ENCODE measurements at places on chromosomes 1 and 21.
A peak's percentile ranks its signal among the peaks of the same experiment; 100 is the strongest.

DNA sequence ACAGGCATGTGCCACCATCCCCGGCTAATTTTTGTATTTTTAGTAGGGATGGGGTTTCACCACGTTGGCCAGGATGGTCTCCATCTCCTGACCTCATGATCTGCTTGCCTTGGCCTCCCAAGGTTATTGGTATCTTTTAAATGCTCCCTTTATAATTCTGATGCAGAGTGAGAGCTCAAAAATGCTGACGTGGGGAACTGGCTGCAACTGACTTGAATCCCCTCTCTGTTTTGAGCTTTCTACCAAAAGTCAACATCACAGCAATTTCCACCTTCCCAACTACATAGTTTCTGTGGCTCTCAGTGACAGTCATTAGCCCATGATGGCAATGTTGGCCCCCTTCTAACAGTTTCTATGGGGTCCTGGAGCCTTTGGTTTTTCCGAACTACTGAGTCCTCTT is 268.2 kb upstream of the FOXD3 start:
- no peak for DNase-seq

DNA sequence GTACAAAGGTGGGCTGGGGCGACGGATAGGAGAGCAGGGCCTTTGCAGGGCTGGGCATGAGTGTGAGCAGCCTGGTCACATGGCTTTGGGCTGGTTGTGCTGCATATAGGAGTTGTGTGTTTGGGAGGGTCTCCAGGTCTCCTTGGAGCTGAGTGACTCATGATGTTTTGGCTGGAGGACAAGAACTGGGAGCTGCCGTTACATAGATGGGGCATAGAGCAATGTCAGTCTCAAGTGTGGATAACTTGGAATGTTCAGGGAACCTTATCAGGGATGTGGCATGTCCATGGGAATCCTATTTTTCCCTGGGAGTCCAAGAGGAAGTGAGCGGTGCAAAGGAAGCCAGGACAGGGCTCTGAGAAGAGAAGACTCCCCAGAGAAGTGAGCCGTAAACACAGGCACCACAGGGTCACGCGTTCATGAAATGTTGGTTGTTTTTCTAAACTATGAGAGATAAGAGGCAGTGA is 136.4 kb upstream of the KCNE2 start:
- DNase-seq = no peak

GRCh38 chr1:167191958-167192357 is 28.7 kb upstream of the POU2F1 start:
- DNase-seq = no peak

DNA sequence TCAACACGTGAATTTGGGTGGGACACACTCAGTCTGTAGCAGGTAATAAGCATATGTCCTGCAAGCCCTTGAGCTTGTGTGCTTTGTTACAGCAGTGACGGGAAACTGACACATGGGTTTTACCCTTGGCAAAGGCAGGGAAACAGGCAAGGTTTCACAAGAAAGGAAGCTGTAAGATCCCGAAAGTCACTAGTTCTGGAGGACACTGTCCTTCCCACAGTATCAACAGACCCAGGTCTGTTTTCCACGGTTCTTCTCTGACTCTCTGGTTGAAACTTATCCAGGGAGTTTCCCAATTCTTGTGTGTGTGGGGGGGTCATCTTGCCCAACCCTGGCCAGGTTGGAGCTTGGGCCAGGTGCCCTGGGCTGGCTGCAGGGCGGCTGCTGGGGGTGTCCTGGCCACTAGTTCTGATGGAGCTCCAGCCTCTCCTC is 29.3 kb upstream of the ZBTB21 start:
- no peak for DNase-seq

GRCh38 chr1:200972985-200973742 is 50.4 kb downstream of the KIF21B start:
- no peak for DNase-seq

DNA sequence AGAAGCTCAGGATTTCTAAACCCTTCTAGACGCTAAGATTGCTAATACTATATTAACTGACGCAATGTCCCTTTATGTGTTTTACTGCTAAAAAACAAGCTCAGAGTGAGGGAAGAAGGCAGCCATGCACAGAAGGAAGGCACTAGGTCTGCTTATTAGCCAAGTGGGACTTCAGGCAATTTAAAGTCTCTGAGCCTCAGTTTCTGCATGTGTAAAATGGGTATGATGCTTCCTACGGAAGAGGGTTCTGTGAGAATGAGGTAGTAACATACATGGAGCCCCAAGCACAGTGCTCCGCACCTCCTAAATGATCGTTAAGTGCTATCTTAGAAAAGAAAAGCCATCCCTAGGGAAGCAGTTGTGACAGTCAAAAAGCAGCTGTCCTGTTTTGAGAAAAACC is 16.9 kb downstream of the MIS18A start:
- DNase-seq = no peak

DNA sequence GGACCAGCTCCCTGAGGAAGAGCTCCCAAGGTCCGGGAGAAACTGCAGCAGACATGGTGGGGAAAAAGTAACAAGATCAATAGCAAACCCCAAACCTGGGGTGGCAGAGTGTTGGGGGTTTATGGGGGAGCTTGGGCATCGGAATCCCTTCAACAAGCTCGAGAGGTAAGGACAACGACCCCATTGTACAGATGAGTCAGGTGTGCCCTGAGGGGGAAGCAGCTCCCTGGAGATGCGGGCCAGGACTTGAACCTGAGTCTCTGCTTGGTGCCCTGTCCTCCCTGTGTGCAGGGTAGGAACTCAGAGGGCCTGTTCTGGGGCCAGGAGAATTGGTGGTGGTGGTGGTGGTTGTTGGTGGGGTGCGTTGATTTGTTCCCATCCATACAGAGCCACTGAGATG is 125.4 kb downstream of the PTPRU start:
- DNase-seq = no peak

DNA sequence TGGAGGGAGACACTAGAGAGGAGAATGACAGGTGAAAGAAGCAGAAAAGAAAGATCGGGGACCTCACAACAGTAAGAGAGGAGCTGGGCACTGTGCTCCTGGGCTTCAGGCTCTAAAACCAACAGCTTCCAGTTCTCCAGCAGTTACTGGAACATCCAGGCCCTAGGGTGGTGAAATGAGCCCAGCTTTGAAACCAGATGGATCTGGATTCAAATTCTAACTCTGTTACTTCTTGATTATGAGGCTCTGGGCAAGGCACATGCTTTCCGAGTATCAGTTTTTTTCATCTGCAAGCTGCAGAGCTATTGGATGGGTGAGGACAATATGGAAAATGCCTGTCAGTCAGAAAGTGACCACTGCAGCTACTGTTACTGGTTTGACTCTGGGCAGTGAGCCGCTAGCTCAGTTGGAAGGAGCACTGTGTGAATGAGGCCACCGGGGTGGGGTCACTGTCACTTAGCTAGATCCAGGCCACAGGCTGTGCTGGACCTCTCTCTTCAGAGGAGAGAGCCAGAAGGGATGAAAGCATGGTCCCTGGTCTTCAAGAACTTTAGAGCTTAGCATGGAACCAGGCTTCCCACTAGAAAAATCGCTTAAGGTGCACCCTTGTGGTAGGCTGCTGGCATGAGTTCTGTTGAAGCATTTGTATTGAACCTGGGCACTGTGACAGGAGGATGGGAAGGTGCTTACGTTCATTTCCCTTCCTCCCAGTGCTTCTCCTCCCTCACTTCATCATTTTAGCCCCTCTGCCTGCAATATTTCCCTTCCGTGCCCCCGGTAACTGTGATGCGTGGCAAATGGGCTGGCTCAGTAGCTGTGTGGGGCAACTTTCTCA is 12.2 kb downstream of the PLEKHO1 start:
- no peak for DNase-seq

- no peak for DNase-seq
Observed at GRCh38 chr1:62599044-62599443, 1.7 kb downstream of the ANGPTL3 start.

DNA sequence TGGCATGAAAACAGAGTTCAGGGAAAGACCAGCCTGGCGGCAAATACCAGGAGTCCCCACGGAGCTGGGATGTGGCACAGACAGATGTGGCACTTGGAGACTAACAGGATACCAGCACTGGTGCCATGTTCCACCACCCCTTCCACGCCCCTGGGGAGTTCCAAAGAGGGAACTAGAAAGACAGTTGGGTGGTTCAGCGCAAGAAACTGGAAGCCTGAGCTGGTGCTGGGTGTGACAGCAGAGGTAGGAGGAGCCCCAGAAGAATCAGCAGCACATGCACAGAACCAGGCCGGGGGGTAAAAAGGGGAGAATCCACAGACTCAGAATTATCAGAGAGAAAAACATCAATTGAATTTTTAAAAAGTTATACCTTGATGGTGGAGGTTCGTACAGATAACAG is 22.4 kb downstream of the DDX20 start:
- DNase-seq = no peak

DNA sequence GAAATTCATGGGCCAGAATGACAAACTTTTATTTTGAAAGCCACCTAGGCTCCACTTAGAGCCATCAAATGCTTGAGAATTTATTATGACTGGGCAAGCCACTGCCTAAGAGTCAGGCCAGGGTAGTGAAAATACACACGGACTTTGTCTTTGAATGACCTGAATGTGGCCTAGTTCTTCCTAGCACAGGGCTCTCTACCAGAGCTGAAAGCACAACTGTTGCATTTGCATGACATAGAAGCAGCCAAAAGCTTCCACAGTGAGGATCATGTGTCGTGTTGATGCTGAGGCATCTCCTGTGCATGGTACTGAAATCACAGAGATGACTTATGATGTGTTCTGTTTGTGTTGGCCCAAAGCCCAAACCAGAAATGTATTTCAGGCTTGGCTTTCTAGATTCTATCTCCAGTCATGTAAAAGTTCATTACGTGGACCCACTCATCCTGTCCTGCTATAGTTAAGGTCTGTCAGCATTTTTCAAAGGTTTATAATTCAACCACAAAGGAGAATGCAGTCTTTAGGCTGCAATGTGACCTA is 164.0 kb upstream of the UBE2U start:
- DNase-seq = no peak

DNA sequence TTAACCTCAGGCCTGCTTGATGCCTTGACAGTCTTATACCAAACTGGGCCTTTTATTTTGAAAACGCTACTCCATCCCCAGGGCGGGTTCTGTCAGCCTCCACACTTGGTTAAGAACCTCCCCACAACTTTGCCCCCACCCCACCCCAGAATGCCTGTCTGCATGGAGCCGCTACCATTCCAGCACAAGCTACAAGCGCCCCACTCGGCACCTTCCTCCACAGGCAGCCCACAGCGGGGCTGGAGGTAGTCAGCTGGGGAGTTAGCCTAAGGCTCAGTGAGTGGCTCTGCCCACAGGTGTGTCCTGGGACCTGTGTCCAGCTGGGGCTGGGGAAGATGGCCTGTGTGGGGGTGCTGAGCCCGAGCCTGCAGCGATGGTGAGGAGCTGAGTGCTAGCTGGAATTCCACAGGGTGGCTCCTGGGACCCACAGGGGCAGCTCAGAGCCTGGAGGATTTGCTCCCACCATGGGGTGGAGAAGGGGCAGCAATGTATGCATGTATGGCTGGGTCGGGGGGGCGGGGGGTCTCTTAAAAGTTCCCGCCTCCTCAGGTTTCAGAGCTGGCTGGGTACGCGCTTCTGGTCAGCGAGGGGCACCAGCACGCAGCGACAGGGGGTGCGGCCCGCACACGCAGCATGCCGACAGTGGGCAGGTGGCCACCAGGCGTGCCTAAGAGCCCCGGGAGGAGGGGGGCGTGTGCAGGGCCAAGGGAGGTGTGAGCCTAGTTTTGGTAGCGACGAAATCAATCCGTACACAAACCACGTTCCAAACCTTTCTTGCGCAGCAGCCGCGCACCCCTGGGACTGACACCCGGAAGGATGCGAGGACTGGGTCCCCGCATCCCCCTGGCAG is 917 bp downstream of the ETNK2 start:
- DNase-seq = no peak

DNA sequence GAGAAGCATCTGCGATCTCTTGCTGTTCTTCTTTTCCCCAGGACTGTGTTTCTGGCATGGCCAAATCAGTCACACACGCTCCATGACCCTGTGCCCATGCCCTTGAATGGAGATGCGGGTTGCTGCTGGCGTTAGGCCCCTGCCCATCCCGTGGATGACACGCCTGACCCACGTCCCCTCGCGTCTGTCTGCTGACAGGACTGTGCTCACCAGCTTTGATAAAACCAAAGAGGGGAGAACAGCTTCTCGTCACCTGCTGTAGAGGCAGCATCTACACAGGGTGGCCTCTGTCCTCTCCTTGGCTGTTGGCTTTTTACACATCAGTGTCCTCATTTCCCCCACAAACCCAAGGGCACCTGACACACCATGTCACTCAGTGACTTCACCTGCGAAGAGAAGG is 6.9 kb downstream of the MT1HL1 start:
- no peak for DNase-seq

- no peak for DNase-seq
Observed at GRCh38 chr21:16239659-16240265, 510.0 kb downstream of the USP25 start.

GRCh38 chr1:231923491-231924041 is 297.0 kb downstream of the DISC1 start:
- DNase-seq = no peak

- peak; percentile 42 for DNase-seq
Observed at GRCh38 chr1:40264354-40264781, 6.3 kb downstream of the ZMPSTE24 start.

- no peak for DNase-seq
Observed at GRCh38 chr21:41370840-41371684, 9.2 kb downstream of the MX2 start.

DNA sequence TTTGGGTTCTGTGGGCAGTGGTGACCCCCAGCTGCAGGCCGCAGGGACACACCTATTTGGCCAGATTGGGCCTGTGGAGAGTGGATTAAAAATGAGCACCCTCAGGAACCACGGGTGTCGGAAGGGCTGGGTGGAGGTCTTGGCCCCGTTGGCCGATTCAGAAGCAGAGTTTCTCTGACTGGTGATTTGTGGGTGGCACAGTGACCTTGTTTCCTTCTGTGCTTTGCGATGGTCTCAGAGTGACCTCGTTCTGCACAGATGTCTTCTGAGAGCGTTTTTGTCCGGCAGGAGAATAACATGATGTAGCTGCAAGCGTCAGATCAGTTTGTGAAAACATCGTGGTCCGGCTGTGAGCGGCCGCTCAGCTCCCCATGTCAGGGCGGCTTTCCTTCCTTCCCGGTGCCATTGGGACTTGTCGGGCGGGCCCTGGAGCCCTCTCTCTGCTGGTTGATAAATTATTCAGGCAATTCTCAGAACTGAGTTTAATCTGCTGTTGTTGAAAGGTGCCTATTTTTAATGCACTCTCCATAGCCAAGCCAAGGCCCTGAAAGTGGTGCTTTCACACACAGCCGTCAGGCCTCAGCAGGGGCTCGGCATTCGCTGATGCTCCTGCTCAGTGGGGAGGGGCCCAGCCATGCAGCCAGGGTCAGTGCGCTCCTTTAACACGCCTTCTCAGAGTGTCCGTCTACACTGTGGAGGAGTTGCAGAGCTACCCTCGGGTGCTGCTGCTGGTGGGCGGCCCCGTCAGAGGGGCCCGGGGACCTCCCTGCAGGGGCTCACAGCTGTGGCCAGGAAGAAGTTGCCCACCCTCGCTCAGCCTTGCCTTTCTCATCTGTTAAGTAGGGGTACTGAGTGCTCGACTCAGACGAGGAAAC is 26.8 kb downstream of the TRPM2 start:
- no peak for DNase-seq

GRCh38 chr1:53517821-53518352 is 58.7 kb downstream of the DMRTB1 start:
- no peak for DNase-seq

Measured in stimulated activated CD4-positive, alpha-beta T cell treated with anti-CD3 and anti-CD28 coated beads, Interleukin-1b, Interleukin-23, amount 100 ng/mL, for 48 hours (primary cell).